ENCODE measurements at places on chromosomes 5 and 9. TPM values are rescaled to one million over a fixed set of nuclear protein-coding genes. Genes with fewer than 3 reads are reported as not detected.

- no peak overlapping the region for H3K27ac ChIP-seq
- no peaks in the 10 kb centered on the region for H3K27me3 ChIP-seq
- H3K4me3 ChIP-seq, result no peak overlapping the region
- no peaks in the 10 kb centered on the region for H3K4me1 ChIP-seq
- no peak for DNase-seq
Observed at GRCh38 chr5:108953940-108954339, 206.2 kb downstream of the FER start.

Gene SECISBP2
- total RNA-seq, result 53.5 TPM

DNA sequence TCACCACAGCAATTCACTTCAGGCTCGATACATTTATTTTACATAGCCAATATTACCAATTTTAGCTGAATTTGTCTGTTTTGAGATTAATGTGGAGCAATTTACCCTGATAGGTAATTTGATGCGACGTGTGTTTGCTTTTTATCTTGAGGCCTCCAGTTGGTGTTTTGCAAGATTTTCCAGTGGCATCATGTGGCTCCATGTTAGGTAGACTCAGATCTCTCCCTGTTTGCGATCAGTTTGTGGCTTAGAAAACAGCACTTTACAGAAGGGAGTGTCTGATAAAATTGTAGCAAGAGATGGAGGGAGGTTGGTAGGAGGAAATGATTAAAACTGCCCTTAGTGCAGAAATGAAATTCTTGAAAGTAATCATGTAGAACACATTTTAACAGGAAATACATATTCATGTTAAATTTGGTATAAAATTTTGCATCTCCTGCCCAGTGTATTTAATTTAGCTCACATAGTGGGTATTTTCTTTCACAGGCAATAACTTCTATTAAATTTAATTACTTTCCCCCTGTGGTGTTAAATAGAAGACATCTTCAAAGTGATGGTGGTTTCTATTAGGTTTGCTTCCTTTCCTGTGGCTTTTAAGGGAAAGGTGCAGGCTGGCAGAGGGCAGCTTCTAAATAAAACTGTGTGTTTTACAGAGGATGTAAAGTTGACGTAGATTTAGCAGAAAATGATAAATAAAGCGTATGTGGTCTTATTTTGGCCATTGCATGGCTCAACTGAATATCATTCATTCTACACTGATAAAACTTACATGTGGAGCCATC lies 135.8 kb downstream of the KDM4C start:
- H3K36me3 ChIP-seq, result peaks cover 61% of the 10 kb centered on the region
- peak overlapping the region; percentile 56 for H3K4me3 ChIP-seq
- peaks cover 46% of the 10 kb centered on the region for H3K4me1 ChIP-seq
- DNase-seq, result no peak
- no peaks in the 10 kb centered on the region for H3K27me3 ChIP-seq

- H3K27me3 ChIP-seq, result peaks cover 40% of the 10 kb centered on the region
- H3K27ac ChIP-seq, result no peak overlapping the region
- H3K4me3 ChIP-seq, result no peak overlapping the region
- H3K36me3 ChIP-seq, result no peaks in the 10 kb centered on the region
- no peak for DNase-seq
Observed at GRCh38 chr5:132797651-132798050, 15.5 kb upstream of the SOWAHA start.

Gene TEX48
- 0.68 TPM for total RNA-seq

DNA sequence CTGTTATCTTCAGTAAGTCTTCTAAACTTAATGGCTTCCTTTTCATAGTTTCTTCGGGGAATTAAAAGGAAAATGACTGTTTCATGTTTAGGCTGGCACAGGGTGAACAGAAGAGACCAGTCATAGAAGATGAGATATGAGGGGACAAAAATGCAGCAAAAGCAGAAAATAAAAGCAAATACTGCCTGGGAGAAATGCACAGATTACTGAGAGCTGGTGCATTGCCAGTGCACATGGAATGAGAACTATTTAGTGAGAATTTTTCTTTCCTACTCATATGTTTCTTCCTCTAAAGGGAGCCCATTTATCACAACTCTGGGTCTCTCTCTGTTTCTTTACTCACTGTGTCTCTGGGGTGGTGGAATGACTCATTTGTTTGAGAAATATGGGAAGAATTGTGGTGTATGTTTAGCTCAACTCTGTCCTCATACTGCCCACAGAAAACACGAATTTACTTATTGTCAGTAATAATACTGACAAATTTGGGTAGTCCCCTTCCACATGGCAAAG lies 25.9 kb upstream of the ANKRD55 start:
- H3K4me3 ChIP-seq, result no peak overlapping the region
- peaks cover 6% of the 10 kb centered on the region for H3K4me1 ChIP-seq
- no peaks in the 10 kb centered on the region for H3K36me3 ChIP-seq
- DNase-seq, result no peak

- H3K4me1 ChIP-seq, result peaks cover 64% of the 10 kb centered on the region
- H3K4me3 ChIP-seq, result peak overlapping the region; percentile 76
- peaks cover 42% of the 10 kb centered on the region for H3K36me3 ChIP-seq
- H3K27ac ChIP-seq, result peak overlapping the region; percentile 95
- DNase-seq, result no peak
- no peaks in the 10 kb centered on the region for H3K27me3 ChIP-seq
Observed at GRCh38 chr5:96962540-96962991, 26.7 kb downstream of the LNPEP start.

DNA sequence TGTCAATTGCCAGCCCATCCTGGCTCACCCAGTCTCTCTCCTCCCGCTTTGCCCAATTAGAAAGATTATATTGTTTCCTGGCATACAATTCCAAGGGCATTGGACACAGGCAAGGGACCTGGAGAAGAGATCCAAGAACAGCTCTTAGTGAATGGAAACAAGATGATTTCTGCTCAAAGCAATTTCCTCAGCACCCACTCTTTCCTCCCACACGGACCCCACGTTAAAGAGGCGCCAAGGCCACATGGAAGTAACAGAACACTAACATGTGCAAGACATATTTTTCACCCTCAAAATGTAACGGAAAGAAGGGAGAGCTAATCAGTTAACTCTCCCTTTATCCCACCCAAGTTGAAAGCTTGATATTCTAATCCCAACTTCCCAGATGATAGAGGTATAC lies 111.2 kb downstream of the LHFPL2 start:
- H3K4me3 ChIP-seq, result no peak overlapping the region
- no peaks in the 10 kb centered on the region for H3K4me1 ChIP-seq
- DNase-seq, result no peak
- peaks cover 3% of the 10 kb centered on the region for H3K27me3 ChIP-seq
- H3K27ac ChIP-seq, result no peak overlapping the region

GRCh38 chr5:172059661-172060100 lies 53.2 kb upstream of the FBXW11 start:
- H3K4me3 ChIP-seq, result no peak overlapping the region
- no peak for DNase-seq
- no peaks in the 10 kb centered on the region for H3K27me3 ChIP-seq
- peaks cover 80% of the 10 kb centered on the region for H3K36me3 ChIP-seq

GRCh38 chr9:37209431-37210386 lies 89.3 kb downstream of the ZCCHC7 start:
- no peaks in the 10 kb centered on the region for H3K27me3 ChIP-seq
- H3K4me3 ChIP-seq, result no peak overlapping the region
- H3K4me1 ChIP-seq, result peaks cover 37% of the 10 kb centered on the region
- DNase-seq, result no peak

Gene CDC20B
- total RNA-seq, result 0.18 TPM

Gene BTNL3
- not detected for total RNA-seq

- peaks cover 3% of the 10 kb centered on the region for H3K4me1 ChIP-seq
- H3K36me3 ChIP-seq, result peaks cover 4% of the 10 kb centered on the region
- no peak overlapping the region for H3K27ac ChIP-seq
- H3K4me3 ChIP-seq, result no peak overlapping the region
- no peak for DNase-seq
Observed at GRCh38 chr5:148372893-148373292, 10.9 kb upstream of the FBXO38 start.

GRCh38 chr5:82766206-82766605 lies 311.0 kb downstream of the TMEM167A start:
- no peaks in the 10 kb centered on the region for H3K4me1 ChIP-seq
- DNase-seq, result no peak
- no peaks in the 10 kb centered on the region for H3K36me3 ChIP-seq
- no peak overlapping the region for H3K4me3 ChIP-seq
- peaks cover 5% of the 10 kb centered on the region for H3K27me3 ChIP-seq

Gene WDR38
- not detected for total RNA-seq

- H3K36me3 ChIP-seq, result no peaks in the 10 kb centered on the region
- H3K4me1 ChIP-seq, result peaks cover 7% of the 10 kb centered on the region
- H3K4me3 ChIP-seq, result no peak overlapping the region
- no peaks in the 10 kb centered on the region for H3K27me3 ChIP-seq
Observed at GRCh38 chr5:142874540-142874939, 104.4 kb downstream of the ARHGAP26 start.

DNA sequence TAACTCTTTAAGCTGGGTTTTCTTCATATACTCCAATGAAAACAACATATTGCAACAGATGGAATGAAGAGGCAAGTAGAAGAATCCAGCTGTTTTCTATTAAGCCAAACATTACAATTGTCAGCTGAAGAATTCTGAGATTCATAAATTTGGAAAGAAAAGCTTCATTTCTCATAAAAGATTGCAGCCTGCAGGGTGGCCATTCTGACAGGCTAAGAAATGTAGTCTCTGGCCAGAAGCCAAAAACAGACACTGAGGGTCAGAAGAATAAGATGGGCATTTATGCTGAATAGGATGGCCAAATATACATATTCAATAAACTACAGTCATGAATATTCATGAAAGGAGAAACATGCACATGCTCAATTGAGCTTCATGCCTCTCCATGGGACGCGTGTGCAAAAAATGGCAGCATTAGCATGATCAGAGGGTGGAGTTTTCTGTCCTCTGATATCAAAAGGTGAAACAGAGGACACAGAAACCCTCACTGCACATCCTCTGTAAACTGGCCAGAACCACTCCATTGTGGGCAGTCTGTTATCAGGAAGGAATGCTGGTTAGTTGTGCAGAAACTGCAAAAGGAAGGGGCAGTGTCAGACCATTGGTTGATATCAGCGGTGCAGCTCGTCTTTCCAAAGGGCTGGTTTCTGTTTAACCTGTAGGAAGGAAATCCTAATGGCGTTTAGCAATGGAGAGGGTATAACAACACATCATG lies 50.2 kb downstream of the FXN start:
- H3K27me3 ChIP-seq, result no peaks in the 10 kb centered on the region
- no peak for DNase-seq
- peaks cover 5% of the 10 kb centered on the region for H3K36me3 ChIP-seq
- H3K27ac ChIP-seq, result no peak overlapping the region
- H3K4me3 ChIP-seq, result no peak overlapping the region
- no peaks in the 10 kb centered on the region for H3K4me1 ChIP-seq

DNA sequence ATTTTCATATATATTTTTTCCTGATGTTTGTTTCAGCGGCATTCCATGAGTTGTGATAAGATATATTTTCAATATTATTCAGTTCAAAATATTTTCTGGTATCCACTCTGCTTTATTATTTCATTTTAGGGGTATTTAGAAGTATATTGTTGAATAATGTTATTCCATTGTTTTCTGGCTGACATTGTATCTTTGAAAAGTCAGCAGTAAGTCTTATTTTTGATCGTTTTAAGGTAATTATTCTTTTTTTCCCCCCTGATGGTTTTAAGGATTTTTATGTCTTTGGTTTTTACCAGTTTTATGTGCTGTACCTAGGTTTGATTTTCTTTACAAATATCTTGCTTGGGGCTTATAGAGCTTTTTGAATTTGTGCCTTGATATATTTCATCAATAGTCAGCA lies 6.6 kb upstream of the GLRA1 start:
- no peaks in the 10 kb centered on the region for H3K36me3 ChIP-seq
- DNase-seq, result no peak
- H3K27me3 ChIP-seq, result no peaks in the 10 kb centered on the region
- no peaks in the 10 kb centered on the region for H3K4me1 ChIP-seq
- H3K4me3 ChIP-seq, result no peak overlapping the region

GRCh38 chr5:45694255-45694814 lies 1.8 kb downstream of the HCN1 start:
- no peak overlapping the region for H3K4me3 ChIP-seq
- H3K4me1 ChIP-seq, result peaks cover 2% of the 10 kb centered on the region
- H3K27me3 ChIP-seq, result peaks cover 11% of the 10 kb centered on the region
- no peak for DNase-seq
- no peaks in the 10 kb centered on the region for H3K36me3 ChIP-seq

Gene COX7C
- 445 TPM for total RNA-seq

DNA sequence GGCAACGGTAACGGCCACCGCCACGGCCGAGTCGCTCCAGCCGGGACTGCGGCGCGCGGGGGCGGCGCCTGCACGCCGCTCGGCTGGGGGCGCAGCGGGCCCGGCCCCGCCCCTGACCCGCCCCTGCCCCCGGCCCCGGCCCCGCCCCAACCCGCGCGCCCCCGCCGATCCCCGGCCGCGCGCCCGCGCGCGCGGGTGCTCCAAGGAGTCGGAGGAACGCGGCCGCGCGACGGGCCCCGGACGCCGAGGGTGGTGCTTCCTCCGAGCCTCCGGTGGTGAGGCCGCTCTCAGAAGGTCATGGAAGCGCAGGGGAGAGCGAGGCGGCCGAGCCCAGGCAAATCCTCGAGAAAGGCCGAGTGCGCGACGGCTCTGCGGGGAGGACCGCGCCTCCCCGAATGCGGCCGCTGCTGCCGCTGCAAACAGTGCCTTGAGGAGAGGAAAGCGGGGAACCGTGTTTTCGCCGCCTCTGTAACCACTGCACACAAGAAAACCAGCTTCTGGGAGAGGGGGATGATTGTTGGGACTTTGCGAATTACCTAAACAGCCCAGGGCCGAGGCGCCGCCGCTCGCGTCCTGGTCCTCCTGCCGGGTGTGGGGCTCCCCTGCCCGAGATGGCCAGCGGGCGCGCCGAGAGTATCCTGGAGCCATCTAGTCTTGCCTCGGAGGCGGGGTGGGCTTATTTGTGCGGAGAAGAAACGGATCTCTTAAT lies at the start of gene LIFR:
LIFR (minus strand) TSS at position 48 of the 709 bp plus-strand sequence. CDS start 25,999 bp downstream, outside the sequence.
- peaks cover 3% of the 10 kb centered on the region for H3K36me3 ChIP-seq
- H3K4me3 ChIP-seq, result peak within 1 kb of the TSS; percentile 83
- no peak within 1 kb of the TSS for H3K27ac ChIP-seq

DNA sequence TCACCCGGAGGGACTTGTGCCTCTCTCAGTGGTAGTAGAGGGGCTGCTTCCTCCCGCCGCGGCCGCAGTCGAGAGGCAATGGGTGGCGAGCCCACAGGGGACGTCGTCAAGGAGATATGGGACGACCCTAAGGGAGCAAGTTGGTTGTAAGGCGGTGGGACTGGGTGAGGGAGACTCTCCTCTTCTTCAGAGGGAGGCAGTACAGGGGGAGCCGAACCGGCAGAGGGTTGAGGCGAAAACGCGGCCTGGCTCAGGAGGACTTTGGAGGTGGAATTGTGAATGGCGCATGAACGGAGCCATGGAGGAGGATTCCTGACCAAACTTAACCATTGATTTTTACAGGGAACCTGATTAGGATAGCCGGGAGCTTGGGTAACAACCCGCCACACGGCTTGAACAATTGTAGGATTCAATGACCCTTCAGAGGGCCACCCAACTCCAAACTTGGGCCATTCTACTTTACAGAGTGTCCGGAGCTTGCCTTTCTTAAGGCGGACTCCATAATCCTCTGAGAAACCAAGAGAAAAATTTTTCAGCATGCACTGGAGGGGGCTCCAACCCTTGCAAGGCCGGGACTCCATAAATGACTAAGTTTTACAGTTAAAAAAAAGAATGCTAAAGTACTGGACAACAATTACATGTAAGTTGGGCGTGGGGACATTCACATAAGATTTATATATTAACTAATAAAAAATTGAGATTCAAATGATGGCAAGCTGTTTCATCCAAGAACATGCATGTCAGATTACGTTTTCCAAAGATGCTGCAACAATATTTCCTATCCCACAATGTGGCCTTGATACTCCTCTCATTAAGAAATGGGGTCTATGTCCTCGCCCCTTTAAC lies 19.4 kb upstream of the RHOBTB3 start:
- no peak overlapping the region for H3K27ac ChIP-seq
- no peak overlapping the region for H3K4me3 ChIP-seq
- no peak for DNase-seq
- H3K36me3 ChIP-seq, result no peaks in the 10 kb centered on the region
- peaks cover 21% of the 10 kb centered on the region for H3K4me1 ChIP-seq
- H3K27me3 ChIP-seq, result peaks cover 38% of the 10 kb centered on the region

All from activated T-helper 2 cell treated with anti-CD3 and anti-CD28 coated beads, Interferon-gamma antibody, Interleukin-2, Interleukin-4, amounts not matched to agents 10 μg/mL and 5 μg/mL and 100 μg/mL, durations not matched to agents 14 hours and 24 hours and 36 hours (primary cell).